Activated CD4-positive, alpha-beta T cell treated with anti-CD3 and anti-CD28 coated beads, Interleukin-10, Interleukin-2, amounts not matched to agents 100 ng/mL and 50 ng/mL, durations not matched to agents 16 hours and 8 hours (primary cell): ENCODE measurements at places on chromosomes 3 and 15.

GRCh38 chr15:70703096-70703878 lies 60.1 kb downstream of the UACA start:
- no peak for DNase-seq

DNA sequence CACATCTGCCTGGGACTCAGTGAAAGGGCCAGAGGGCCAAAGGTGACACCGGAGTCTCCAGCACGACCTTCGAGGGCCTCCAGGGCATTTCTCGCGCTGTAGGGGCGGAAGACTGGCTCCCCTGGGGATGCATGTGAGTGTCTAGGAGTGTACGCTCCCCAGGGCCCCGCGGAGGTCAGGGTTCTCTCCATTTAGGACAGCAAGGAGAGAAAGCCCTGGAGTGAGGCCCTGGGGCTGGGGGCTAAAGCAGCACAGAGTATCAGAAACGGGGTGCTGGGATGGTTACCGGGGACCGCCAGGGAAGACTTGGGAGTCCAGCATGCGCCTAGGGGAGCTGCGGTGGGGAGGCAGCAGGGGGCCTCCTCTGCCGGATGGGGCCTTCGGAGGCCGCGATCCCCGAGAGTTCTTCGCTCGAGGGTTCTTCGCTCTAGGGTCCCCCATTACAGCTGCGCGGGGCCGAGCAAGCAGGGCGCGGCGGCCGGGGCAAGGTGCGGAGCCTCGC lies 595 bp upstream of the APBA2 start:
- DNase-seq, result no peak

DNA sequence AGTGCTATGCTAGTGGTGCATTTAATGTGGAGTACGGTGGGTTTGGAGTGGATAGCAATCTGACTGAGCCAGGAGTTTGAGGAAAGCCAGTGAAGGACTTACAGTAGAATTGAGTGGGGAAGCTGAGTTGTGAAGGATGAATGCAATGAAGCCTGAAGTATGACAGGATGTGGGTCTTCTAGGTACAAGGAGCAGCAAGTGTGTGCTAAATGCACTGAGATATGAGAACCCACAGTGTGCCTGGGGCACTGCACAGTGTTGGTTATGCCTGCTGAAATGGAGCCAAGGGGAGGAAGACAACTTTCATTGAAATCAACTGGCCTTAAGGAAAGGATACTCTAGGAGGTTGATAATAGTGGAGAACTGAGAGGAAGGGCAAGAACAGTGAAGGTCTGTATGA lies 105.5 kb upstream of the MRPL3 start:
- no peak for DNase-seq

DNA sequence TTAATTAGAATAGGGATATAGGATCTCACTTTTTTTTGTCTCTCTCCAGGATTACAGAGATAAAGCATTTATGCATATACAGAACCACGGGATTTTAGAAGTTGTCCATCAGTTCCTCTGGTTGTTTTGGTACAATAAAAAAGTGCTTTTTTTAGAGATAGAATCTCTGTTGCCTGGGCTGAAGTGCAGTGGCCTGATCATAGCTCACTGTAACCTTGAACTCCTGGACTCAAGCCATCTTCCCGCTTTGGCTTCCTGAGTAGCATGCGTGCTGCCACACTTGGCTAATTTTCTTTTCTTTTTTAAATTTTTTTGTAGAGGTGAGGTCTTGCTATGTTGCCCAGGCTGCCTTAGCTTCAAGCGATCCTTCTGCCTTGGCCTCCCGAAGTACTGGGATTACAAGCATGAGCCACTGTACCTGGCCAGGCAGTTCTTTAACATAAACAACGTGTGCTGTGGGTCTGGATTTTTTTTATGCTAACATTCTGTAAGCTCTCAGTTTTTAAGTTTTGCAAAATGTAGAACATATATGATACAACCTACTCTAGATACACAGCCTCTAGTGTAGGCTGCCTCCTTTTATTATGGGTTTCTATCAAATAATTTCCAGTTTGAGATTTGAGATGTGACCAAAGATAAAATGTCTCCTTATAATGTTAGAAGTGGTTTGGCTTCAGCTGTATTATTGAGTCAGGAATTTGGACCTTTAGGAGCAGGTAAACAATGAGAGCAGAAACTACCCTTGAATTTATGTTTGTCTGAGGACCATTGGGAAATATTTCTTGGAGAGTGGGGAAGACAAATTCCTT lies 57.4 kb upstream of the ULK4 start:
- DNase-seq, result no peak

- no peak for DNase-seq
Measured at GRCh38 chr15:42239528-42240182, 31.6 kb upstream of the VPS39 start.

- DNase-seq, result no peak
Measured at GRCh38 chr15:95444860-95445259, 885.6 kb upstream of the NR2F2 start.

DNA sequence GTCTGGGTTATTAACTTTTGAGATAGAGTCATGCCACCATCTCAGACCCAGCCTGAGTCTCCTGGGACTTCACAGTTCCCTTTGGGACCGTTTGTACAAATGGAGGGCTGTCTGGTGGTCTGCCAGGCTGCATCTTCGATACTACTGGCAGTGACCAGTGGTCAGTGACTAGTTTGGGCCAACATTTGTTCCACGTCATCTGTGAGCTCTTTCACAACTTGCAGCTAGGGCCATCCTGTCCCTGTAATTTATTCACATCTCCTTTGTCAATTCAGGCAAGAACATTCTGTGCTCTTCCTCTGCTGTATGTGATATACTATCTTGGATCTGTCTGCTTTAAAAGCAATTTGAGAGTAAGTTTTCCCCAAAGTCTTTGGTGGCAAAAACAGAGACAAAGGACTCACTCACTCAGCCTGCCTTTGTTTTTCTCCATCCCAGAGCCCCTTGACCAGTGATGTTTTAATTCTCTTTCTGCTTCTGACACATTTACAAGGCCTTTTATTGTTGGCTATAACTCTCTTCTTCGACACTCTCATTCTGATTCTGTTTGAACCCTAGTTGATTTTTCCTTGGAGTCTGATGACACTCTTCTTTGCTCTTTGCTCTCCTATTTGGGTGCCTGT lies 353.4 kb downstream of the EPHB1 start:
- DNase-seq, result no peak

- no peak for DNase-seq
Measured at GRCh38 chr15:85477061-85477460, 96.7 kb downstream of the AKAP13 start.

- no peak for DNase-seq
Measured at GRCh38 chr15:36691579-36692357, 112.3 kb downstream of the CDIN1 start.

DNA sequence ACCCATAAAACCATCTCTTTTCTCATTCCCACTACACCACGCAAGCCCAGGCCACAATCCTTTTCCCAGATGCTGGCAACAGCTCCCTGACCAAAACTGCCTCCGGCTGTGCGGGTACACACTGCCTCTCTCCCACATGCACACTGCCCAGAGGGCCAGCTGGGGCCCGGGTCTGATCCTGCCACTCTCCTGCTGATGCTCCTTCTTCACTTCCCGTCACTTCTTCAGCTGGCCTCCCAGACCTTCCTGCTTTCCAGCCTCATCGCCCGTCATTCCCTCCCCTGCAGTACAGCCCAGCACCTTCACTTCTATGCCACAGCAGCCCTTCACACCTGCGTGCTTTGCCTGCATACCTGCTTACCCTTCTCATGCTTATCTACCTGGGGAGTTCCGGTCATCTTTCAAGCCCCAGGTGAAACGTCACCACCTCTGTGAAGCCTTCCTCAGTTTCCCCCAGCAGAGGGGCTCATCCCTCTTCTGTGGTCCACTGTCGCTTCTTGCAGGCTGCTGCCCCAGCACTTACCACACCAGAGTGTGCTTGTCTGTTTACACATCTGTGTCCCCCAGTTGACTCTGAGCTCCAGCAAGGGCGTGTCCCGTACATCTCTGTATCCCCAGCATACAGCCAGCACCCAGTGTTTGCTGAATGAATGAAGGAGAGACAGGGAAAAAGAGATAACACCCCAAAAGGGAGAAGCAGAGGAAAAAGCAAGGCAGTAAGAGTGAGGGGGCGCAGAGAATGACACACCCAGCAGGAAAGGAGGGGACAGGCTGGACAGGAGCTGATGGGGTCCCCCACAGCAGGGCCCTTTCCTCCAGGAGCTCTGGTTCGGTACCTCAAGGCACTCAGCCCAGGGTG lies 22.2 kb downstream of the GRAMD2A start:
- no peak for DNase-seq

DNA sequence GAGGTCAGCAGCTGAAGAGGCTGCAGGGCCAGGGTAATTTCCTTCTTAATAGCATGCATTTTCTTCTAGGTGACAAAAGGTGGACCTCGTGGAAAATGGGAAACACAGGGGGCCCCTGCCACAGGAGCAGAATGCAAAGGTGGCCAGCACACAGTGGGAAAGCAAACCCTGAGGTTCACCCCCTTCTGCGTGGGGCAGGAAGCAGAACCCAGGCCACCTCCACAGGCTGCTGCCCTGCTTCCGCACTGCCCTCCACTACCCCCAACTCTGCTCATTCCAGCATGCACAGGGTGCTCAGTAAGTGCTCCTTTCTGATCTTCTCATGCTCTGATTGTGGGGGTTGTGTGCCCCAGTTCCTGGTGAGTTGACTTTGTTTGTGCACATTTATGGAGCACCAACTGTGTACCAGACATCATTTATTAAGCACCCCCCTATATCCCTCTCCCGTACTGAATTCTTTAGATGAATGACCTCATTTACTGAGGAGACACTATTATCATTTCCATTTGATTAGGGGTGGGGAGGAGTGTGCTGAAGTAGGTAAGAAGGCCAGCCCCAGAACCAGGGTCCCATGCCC lies 12.7 kb upstream of the FGD5 start:
- DNase-seq, result no peak

- no peak for DNase-seq
Measured at GRCh38 chr3:189714991-189715961, 84.1 kb downstream of the TP63 start.

- no peak for DNase-seq
Measured at GRCh38 chr3:12024959-12025570, 20.9 kb downstream of the SYN2 start.

DNA sequence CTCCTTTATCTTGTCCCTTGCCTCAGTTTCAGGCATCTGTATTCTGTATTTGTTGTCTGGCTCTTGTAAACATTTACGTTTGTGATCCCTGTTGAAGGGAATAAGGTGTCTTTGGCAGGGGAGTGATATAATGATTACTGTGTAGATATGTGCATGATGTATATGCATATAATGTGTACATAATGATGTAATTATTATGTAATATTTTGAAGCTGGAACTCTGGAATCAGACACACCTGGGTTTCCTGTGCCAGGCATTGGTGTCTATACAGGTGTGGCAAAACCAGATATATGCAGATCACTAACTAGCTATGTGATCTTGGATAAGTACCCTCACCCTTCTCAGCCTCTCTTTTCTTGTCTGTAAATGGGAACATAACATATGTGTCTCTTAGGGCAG lies 241.2 kb upstream of the FEZF2 start:
- DNase-seq, result no peak

DNA sequence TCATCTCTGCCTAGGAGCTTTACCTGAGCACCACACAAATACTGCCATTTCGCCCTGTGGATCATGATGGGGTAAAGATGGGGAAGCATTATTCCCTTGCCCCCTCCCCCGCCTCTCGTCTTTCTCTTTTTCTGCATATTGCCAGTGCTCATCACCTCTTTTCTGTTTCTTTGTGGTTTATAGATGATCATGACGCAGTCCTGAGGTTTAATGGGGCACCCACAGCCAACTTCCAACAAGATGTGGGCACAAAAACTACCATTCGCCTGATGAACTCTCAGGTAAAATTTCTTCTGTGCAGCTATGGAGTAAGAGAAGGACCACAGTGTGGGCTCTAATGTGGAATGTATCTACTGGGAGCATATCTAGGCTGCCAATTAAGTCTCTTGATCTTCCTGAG lies 88.2 kb downstream of the RPL39L start:
- no peak for DNase-seq
